ENCODE measurements at places on chromosomes 16 and 17.
A peak's percentile ranks its signal among the peaks of the same experiment; 100 is the strongest.

GRCh38 chr17:44960691-44961090 is 7.4 kb downstream of the C1QL1 start:
- no peak for DNase-seq

- DNase-seq = no peak
Measured at GRCh38 chr16:80602894-80603293, 62.1 kb downstream of the DYNLRB2 start.

GRCh38 chr17:72169823-72170222 is 49.0 kb downstream of the SOX9 start:
- no peak for DNase-seq

- no peak for DNase-seq
Measured at GRCh38 chr16:66510298-66510697, 39.6 kb downstream of the TK2 start.

DNA sequence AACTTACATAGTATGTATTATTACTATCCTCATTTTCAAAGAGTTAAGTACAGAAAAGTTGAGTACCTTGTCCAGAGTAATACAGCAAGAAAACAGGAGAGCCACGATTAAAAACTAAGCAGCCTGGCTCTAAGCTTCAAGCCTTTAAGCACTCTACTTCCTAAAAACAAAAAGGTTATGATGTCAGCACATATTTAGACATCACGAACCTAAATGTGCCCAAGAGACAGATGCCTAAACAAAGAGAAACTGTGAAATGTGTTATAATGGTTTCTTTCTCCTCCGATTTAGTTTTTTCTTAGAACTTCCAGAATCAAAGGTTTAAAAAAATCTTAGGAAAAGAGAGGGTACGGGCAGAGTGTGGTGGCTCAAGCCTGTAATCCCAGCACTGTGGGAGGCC is 151.0 kb downstream of the VPS53 start:
- no peak for DNase-seq

DNA sequence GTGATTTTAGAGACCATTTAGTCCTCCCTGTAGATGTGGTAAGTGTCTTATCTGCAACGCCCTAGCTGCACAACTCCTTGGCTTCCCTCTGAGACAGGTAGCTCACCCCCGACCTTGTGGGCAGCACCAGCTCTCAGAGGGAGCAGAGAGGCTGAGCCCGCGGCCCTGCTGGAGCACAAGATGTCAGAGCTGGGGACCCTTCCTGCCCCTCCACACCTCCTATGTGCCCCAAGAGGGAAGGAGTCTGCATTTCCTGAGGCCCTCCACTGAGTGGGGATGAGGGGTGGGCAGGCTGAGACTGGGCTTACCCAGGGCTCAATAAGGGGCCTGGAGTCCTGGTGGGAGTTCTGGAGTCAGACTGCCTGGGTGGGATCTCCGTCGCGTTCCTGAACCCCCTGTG is 12.2 kb upstream of the ADGRG1 start:
- no peak for DNase-seq

DNA sequence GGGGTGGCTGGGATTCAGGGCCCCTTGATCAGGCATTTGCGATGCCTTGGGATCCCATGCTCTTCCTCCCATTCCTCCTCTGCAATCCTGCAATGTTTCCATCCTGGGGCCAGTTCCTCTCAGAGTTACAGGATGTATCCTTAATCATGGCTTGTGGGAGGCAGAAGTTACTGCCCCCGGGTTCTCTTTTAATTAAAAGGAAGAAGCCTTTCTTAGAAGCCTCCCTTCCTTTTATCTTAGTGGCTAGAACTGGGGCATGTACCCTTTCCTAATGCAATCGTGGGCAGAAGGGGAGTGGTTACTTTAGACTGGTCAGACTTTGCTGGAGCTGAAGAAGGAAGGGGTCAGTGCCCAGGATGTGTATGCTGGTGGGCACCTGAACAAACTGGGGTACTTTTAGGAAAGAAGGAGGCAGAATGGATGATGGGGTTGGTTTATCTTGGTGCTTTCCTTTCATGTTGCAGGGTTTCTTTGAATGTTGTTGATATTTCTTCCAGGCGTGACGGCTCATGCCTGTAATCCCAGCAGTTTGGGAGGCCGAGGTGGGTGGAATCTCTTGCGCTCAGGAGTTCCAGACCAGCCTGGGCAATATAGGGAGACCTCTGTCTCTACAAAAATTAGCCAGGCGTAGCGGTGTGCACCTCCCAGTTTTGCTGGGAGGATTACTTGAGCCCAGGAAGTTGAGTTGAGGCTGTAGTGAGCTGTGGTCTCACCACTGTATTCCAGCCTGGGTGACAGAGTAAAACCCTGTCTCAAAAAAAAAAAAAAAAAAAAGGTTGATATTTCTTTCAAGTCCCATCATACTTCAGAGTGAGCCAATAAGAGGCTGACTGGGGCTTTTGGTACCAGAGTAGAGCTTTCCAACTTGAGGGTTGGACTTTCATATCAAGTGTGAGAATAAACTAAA is 13.2 kb upstream of the SPN start:
- DNase-seq = no peak

DNA sequence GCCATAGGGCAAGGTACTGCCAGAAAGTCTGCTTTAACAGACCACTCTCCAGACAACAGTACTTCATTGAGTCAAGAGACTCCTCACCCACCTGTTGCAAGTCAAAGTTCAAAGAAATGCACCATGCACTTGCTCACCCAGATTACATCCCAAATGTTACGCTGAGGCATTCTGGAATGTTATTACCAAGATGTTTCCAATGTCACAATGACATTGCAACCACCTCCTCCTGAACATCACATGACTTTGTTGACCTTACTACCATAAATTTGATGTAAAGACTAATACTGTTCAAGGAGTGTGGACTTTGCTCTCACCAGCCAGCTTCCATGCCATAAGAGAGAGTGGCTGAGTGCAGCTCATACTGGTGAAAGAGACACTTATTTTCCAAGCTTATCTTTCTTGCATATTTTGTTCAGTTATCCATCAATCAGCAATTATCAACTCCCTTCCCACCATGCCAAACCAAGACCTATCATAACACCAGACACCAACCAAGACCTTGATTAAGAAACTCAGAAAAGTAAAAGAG is 58.5 kb upstream of the BCAR1 start:
- no peak for DNase-seq

DNA sequence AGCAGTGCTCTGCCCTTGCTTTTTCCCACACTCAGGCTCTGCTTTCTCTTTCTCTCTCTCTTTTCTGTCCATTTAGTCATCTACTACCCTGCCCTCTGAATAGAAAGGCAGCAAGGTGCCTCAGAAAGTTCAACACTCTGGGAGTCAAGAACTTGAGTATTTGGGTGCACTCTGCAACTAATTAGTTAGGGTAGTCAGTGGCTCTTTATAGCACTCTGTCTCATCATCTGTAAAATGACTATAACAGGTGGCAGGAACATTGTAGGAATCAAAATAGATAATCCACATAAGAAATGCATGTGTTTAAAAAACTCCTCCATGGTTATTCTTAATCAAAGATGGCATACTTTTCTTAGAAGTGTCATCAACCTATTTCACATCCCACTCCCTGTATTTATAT is 7.2 kb downstream of the OR2C1 start:
- no peak for DNase-seq

DNA sequence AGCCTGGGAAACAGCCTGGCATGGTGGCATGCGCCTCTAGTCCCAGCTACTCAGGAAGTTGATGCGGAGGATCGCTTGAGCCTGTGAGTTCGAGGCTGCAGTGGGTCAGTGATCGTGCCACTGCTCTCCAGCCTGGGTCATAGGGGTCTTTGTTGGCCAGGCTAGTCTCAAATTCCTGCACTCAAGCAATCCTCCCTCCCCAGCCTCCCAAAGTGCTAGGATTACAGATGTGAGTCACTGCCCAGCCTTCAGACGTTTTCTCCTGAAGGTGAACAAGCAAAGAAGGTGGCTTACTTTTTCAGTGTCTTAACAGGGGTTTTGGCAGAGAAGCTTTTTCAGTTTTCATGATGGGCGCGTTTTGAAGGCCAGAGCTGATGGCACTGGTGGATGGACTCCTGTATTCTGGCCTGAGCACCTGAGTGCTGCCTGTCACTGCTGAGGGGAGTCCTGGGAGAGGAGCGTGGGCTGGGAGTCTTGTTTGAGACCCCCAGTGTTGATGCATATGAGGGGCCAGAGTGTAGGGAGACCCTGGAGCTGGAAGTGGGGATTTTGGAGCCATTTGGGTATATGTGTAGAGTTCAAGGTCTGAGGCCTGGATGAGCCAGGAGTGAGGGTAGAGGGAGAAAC is 41.4 kb downstream of the FOXK2 start:
- DNase-seq = no peak

GRCh38 chr17:27756467-27757371 is 43.6 kb downstream of the NOS2 start:
- DNase-seq = peak; percentile 14

DNA sequence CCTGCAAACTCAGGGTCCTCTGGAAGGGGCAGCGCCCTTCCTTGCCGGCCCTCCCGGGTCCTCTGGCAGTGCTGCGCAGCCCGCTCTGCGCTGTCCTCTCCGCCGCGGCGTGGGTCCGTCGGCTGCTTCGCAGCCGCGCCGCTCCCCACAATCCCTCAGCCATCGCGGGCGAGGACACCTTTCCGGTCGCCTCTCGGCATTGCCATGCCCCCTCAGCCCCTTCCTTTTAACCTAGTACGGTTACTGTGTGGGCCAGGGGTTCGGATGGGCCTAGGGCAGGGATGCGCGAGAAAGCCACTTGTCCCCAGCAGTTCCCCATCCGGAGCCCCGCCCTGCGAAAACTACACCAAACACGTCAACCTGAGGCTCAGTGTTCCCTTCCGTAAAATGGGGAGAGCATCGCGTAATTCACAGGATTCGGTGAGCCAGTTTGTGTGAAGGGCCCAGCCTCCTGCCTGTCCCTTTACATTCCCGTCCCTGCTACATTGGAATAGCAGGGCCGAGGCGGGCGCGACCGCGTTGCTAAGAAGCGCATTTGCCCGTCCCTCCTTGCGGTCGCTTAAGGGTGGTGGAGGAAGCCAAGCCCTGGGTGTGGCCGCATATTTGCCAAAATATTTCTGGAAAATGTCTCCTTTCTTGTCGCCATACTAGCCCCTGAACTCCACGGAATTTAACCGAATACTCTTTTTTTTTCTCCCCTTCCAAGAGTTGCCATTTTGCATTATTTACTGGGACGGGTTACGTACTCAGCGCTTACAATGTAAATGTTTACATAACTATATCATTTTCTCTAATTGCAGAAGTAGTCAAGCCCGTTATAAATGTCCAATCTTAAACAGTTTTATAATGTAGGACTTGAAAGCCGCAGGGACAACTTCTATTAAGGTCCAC is 13.2 kb downstream of the COPZ2 start:
- peak; percentile 48 for DNase-seq

GRCh38 chr16:10097271-10097670 is 85.0 kb downstream of the GRIN2A start:
- no peak for DNase-seq

- DNase-seq = no peak
Measured at GRCh38 chr16:71501547-71501946, 12.4 kb upstream of the ZNF19 start.

GRCh38 chr17:80270836-80271235 is 10.2 kb downstream of the RNF213 start:
- DNase-seq = no peak

GRCh38 chr16:58727028-58727781 is 6.9 kb downstream of the GOT2 start:
- no peak for DNase-seq

GRCh38 chr16:17470908-17471718 is at the start of gene XYLT1:
XYLT1 (minus strand) TSS chr16:17470960; CDS start chr16:17470796, 164 bp downstream.
- DNase-seq = no peak

DNA sequence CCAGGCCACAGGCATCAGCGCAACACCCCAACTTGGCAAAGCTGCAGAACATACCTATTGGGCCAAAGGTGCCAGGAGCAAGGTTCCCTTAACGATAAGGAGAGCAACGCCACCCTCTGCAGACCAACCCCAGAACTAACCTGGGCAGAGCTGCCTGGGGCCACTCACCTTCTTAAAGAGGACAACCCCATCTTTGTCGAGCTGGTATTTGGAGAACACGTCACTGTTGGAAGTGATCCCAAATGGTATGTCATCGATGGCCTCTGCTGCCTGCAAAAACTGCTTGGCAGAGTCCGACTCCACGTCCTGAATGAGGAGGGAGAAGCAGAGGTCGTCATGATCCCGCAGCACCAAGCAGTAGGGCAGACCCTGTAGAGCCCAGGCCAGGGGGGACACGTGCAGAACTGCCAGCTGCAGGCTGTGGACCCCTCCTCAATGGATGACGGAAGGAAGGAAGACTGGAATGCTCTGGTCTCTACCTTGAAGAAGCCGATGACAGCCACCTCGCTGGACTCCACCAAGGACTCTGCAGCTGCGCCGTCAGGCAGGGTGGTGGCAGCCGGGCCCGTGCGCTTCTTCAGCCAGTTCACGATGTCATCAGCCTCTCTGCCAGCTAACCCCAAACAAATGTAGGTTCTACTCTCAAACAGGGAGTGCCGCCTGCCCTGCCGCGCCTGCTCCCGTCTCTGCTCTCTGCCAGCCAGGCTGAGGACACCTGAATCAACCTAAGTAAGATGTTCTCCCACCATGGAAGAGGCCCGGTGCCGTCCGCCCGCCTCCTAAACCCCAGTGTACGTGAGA is 5.2 kb downstream of the P4HB start:
- DNase-seq = no peak

DNA sequence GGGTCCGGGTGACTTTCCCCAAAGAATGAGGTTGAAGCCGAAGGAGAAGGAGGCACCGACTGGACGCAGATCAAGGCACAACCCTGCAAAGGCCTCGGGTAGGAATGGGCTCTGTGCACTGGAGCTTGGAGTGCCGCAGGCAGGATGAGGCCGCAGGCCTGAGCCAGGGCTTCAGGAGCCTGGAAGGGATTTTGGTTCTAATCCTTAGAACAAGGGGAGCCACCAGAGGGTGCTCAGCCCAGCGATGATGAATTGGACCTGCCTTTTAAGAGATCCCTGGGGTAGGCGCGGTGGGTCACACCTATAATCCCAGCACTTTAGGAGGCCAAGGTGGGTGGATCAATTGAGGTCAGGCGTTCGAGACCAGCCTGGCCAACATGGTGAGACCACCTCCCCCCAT is 8.1 kb downstream of the CIBAR2 start:
- DNase-seq = no peak

DNA sequence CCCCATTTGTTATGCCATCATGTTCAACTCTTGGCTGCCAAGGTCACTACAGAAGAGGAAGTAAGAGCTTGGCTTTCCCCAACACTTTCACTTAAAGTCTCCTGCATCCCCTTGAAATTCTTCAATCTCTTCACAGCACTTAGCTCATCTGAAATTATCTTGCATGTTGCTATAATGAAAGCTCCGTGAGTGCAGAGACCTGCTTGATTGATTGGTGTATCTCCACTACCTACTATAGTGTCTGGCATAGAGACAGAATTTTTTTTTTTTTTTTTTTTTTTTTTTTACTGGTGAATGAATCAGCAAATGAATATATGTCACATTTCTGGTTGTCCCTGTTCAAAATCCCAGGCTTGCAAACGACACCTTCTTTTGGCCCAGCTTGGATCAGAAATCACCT is 1.9 kb upstream of the SDR42E1 start:
- DNase-seq = no peak

All from activated effector memory CD4-positive, alpha-beta T cell treated with Interleukin-2 at 50 U/mL for 16 hours (primary cell).